ENCODE measurements at places on chromosomes 5 and 9. TPM values are rescaled to one million over a fixed set of nuclear protein-coding genes. Genes with fewer than 3 reads are reported as not detected.

- peaks cover 8% of the 10 kb centered on the region for H3K4me1 ChIP-seq
- H3K27me3 ChIP-seq: no peaks in the 10 kb centered on the region
- H3K27ac ChIP-seq: peak overlapping the region; percentile 43
- H3K36me3 ChIP-seq: no peaks in the 10 kb centered on the region
Observed at GRCh38 chr5:57450991-57451876, 31.4 kb downstream of the ACTBL2 start.

DNA sequence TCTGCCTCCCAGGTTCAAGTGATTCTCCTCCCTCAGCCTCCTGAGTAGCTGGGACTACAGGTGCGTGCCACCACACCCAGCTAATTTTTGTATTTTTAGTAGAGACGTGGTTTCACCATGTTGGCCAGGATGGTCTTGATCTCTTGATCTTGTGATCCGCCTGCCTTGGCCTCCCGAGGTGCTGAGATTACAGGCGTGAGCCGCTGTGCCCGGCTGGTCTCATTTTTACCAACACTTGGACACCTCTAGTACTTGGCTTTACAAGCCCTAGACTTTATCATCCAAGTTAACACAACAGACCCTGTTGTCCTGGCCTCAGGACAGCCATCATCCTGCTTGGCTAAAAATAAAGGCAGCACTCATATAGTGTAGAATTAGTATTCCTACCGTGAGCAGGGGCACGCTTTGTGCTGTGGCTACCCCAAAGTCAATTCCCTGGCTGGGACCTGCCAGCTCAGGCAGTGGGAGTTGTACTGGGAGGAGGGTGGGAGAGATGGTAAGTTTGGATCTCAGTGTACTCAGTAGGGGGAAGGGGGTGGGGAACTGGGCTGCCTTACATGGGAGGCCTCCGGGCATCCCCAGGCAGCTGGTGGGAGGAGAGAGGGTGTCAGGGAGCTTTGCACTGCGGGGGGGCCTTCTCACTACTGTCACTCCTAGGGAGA, 6.6 kb downstream of the PDZD2 start:
- no peak overlapping the region for H3K27ac ChIP-seq
- H3K4me1 ChIP-seq: no peaks in the 10 kb centered on the region
- H3K27me3 ChIP-seq: no peaks in the 10 kb centered on the region
- H3K36me3 ChIP-seq: no peaks in the 10 kb centered on the region
- H3K4me3 ChIP-seq: no peak overlapping the region
- DNase-seq: no peak

The RAI14 gene
- 99.8 TPM for total RNA-seq

GRCh38 chr9:136204145-136204805, 653 bp downstream of the LHX3 start:
- no peaks in the 10 kb centered on the region for H3K4me1 ChIP-seq
- no peaks in the 10 kb centered on the region for H3K36me3 ChIP-seq
- no peak overlapping the region for H3K4me3 ChIP-seq
- H3K27me3 ChIP-seq: no peaks in the 10 kb centered on the region
- no peak for DNase-seq
- H3K27ac ChIP-seq: no peak overlapping the region

DNA sequence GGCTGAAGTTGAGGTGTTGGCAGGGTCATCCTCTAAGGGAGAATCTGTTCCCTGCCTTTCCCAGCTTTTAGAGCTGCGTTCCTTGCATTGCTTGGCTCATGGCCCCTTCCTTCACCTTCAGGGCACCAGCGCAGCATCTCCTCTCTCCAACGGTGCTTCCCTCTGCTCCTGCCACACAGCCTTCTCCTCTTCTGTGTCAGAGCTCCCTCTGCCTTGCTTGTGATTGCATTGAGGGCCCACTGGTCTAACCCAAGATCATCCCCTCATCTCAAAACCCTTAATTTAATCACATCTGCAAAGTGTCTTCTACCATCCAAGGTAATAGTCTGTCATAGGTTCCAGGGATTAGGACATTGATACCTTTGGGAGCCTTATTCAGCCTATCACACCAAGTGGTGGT, 205.7 kb upstream of the TBCA start:
- H3K4me3 ChIP-seq: no peak overlapping the region
- no peak overlapping the region for H3K27ac ChIP-seq
- H3K4me1 ChIP-seq: peaks cover 4% of the 10 kb centered on the region
- H3K27me3 ChIP-seq: no peaks in the 10 kb centered on the region
- H3K36me3 ChIP-seq: no peaks in the 10 kb centered on the region

The INSL4 gene
- total RNA-seq: not detected

DNA sequence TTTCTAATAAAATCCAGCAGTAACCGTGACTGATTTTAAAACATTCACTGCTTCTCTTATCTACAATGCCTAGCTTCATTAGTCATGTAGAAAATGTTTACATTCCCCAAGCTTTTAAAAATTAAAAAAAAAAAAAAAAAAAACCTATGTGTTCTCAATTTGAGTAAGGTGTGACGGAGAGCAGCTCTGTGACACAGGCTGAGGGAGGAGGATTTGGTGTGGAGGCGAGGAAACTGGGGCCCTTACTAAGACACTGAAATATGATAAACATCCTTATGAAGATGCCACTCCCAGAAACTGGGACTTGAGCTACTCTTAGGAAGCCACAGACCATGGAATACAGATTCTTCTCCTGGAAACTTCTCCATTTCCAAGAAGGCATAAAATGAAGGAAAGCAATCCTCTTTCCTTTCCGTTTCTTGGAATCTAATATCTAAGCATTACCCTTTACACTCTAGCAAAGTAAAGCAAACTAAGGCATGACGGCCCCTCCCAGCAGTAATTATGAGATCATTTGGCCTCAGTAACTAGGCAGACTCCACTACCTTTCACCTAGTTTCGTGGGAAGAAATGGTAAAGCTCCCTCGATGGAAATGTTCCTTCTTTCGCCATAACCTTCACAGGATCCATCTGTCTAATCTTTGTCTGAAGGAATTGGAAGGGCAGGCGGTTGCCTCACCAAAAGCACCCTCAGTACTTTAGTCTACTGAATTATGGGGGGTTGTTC, 23.5 kb downstream of the GRAMD2B start:
- H3K4me1 ChIP-seq: peaks cover 7% of the 10 kb centered on the region
- no peaks in the 10 kb centered on the region for H3K27me3 ChIP-seq
- H3K27ac ChIP-seq: no peak overlapping the region
- H3K4me3 ChIP-seq: no peak overlapping the region

The PDE6A gene
- total RNA-seq: not detected

The ACTBL2 gene
- total RNA-seq: not detected
